Head of caudate nucleus (tissue), 42 donors: ENCODE measurements at places on chromosomes 1 and 21.

- DNase-seq = no peak
These were observed 148.2 kb downstream of the AKT3 start for GRCh38 chr1:243701872-243702271.

DNA sequence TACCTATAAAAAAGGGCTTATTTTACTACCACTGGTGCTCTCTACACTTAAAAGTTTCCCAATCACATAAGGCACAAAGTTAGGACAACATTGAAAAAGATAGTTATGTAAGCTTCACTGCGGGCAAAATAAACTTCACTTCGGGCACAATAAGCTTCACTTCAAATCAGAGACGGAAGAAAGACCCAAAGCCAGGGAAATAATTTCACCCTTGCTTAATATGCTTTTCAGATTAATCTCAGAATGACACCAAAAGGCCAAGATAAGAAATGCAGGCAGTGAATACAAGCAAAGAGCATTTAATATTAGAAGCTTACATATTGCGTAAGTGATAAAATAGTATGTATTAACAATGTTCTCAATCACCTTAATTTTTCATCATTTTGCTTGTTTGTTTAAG lies 444.2 kb downstream of the SETD4 start:
- no peak for DNase-seq

- peak; percentile 92 for DNase-seq
These were observed 2.5 kb upstream of the APOBEC4 start for GRCh38 chr1:183655562-183656075.

DNA sequence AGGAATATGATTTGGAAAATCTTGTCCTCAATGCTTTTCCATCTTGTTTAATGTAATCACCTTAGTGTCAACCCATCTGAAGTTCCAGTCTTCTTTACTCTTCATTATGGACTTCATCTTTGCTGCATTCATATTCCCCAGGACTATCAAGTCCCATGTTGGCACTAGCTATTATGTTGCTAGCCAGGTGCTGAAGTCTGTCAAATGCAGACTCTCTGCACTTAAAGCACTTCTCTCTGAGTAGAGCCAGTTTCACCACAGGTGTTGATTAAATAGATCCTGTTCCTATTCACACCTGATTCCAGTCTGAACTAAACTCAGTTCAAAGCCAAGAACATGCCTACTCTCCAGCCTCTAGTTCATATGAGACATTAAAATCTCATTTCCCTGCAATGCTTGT lies 75.0 kb upstream of the PKN2 start:
- DNase-seq = no peak
